ENCODE measurements at places on chromosomes 2 and 18.

DNA sequence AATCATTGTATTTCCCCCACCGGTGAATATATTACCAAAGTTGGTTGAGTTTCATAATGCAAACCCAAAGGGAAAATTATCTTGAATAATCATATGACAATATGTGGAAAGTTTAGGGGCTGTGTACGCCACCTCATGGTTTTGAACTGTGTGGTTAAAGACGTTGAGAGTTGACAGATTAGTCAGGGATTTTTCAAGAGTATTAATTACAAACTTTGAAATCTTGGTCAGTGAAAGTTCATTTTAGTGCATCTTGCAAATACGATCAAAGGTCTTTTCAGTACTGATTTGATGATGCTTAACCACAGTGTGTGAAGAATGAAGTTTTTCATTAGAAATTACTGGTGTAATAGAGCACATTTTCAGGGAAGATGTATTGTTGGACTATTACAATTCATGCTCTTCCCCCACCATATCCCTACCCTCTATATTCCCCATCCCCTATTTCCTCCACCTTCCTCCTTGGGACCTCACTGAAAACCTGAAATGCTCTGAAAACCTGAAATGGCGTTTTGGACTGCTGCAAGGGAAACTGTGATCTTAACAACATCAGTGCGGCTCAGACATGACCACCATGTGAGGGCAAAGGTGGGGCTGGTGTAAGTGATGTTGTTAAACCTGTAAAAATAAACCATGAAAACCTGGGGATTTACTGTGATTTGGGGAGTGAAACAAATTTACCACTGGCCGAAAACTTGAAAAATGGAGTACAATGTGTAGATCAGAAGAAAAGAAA lies 4.5 kb upstream of the BCL2L11 start:
- DNase-seq, result no peak

DNA sequence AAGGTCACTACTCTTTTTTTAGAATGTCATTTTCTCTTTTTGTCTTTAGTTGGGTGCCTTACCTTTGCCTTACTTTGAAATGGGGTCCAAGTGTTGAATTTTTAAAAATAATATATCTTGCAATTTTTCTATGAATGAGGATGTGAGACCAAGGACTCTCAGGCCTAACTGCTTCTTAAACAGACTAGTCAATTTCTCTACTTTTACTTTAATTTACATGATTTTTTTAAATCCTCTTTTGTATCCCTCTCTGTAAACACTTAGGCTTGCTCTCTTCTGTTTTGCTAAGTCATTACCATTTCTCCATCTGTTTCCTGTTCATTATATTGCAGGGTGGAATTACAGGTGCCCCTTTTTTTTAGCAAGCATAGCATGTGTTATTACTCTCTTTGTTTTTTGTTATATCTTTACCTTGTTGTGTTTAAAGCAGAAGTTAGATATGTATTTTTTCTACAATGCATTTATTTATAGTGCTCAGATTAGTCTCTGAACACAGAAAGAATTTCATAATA lies 261.8 kb downstream of the SPAG16 start:
- no peak for DNase-seq

DNA sequence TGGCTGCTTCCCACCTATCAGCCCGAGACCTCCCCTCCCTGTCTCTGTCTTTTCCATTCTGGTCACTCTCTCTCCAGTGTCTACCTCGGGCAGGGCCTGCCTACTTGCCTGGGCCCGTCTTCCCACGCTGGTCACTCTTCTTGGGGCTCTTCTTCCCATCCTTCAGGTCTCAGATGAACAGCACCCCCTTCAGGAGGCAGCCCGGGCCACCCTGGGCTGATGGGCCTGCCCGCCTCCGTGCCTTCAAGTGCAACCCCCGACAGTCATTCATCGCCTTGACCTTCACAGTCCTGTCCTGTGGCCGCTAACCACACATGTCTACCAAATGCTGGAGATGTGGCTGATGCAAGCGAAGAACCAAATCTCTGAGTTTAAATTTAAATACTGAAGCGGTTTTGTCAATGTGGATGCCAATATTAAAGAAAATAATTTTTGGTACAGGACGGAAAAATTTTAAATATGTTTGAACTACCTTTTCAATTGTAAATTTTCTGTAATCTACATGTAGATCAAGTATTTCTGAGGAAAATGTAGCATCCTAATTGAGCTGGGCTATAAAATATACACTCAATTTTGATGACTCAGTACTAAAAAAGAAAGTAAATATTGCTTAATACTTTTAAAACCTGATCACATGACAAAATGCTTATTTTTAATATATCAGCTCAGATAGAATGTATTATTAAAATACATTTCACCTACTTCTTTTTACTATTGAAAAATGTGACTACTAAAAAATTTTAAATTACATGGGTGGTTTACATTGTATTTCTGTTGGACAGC lies 96.4 kb downstream of the LAMA1 start:
- DNase-seq, result no peak

GRCh38 chr2:39135690-39136259 lies 14.9 kb upstream of the SOS1 start:
- no peak for DNase-seq

DNA sequence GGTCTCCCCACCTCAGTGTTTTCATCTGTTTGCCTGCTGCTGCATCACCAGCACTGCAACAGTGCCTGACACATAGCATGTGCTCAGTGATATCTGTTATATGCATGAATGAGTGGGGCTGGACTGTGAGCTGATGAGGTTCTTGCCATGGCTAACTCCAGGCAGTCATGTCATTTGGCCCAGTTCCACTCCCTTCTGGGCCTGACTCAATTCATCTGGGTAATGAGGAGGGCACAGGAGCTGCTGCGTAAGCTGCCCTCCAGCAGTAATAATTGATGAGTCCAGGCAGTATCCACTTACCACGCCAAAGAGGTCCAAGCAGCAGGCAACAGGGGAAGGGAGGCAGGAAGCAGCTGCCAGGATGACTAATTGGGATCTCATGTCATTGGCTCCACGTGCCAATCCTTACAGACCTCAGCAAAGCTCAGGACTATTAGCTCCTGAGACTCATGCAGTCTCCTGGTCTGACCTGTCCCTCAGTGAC lies 34.1 kb upstream of the MAT2A start:
- peak; percentile 61 for DNase-seq

DNA sequence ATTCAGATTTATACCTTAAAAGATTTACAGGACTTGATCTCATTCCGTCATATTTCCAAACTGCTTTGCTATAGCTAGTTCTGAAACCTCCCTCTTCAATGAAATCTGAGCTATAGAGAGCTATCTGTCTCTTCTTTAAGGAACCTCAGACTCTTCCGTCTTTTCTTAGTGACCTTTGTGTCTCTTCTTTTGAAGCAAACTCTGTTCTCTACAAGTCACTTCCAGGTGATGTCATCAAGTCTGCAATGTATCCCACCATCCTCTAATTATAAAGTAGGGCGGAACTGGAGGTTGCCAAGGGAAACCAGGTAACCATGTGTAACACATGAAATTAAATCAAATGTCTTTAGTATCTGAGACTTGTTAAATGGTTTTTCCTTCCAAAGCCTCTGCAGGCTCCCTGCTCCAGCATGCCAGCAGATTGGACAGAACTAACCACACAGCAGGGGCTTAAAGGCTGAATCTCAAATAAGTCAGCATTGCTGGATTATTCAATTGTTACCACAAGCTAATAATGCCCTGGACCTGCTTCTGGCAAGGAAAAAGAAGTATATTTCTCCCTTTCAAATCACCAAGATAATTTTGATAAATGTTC lies 41.2 kb upstream of the PEX13 start:
- no peak for DNase-seq

DNA sequence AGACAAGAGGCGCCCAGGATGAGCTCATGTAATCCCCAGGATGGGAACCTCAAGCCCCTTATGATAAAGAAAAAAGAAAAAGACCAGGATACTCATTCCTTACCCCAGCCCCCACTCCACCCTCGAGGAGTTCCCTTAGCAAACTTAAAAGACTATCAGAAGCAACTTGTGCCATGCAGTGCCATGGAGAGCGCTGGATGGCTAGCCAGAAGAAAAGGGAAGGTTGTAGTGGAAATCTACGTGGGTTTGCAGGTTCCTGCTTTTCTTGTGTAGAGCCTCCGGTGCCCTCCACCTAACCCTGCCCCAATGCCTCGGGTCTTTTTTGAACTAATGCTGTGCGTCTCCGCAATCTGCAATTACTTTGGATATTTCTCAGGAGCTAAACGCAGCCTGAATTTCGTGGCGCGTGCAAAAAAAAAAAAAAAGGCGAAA lies 16.2 kb upstream of the BCL11A start:
- DNase-seq, result peak; percentile 79

GRCh38 chr2:141455211-141455826 lies 675.5 kb downstream of the LRP1B start:
- DNase-seq, result peak; percentile 48

- DNase-seq, result no peak
These were observed 7.7 kb downstream of the EPB41L5 start for GRCh38 chr2:120020554-120020953.

GRCh38 chr18:69586537-69586936 lies 185.8 kb downstream of the DOK6 start:
- DNase-seq, result peak; percentile 17

- no peak for DNase-seq
These were observed 43.7 kb upstream of the NYAP2 start for GRCh38 chr2:225355788-225356187.

Measured in retina (tissue), 1 donor.